ENCODE measurements at places on chromosomes 1 and 21.

GRCh38 chr1:147600119-147601111 is 59.1 kb downstream of the BCL9 start:
- no peak for DNase-seq

GRCh38 chr21:26851109-26851944 is 6.1 kb upstream of the ADAMTS1 start:
- DNase-seq, result no peak

- DNase-seq, result no peak
Observed at GRCh38 chr1:50611675-50612074, 188.4 kb upstream of the DMRTA2 start.

DNA sequence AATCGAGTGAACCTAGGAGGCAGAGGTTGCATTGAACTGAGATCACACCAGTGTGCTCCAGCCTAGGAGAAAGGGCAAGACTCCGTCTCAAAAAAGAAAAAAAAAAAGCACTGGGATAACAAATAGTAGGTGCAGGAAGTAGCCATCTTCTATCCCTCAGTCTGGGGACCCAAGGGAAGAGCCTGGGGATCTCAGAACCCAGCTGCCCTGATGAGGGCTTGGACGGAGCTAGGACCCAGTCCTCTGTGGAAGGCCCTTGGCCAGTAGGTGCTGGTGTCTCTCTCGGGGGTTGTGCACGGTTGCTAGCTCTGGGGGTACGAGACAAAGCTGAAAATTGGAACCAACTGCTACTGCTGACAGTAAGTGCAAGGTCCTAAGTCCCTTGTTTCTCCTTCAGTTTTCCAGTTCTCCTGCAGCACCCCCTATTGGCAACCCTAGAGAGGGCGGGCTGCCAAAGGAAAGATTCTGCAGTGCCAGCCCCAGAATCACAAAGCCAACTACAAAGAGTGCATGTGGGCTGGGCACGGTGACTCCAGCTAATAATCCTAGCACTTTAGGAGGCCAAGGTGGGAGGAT is 57.6 kb upstream of the KIF1B start:
- DNase-seq, result peak; percentile 75

DNA sequence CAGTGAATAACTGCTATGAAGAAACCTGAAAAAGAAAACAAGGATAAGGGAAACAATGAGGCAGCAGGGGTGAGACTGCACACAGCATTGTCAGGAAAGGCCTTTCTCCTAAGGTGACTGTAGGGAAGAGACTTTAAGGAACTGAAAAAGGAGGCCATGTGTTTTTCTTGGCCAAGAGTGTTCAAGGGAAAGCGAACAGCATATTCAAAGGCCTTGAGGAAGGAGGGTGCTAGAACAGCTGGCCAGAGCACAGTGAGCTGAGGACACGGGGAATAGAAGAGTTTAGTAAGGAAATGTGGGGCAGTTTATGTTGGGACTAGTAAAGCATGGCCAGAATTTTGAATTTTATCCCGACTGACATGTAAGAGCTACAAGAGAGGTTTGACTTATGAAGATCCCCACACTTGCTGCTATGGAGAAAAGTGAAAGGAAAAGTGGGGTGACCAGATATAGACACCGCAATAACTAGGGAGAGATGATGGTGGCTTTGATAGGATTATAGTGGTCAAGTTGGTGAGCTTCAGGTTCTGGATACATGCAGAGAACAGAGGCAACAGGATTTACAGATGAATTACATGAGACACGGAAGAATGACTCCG is 1.4 kb downstream of the RWDD2B start:
- DNase-seq, result no peak

DNA sequence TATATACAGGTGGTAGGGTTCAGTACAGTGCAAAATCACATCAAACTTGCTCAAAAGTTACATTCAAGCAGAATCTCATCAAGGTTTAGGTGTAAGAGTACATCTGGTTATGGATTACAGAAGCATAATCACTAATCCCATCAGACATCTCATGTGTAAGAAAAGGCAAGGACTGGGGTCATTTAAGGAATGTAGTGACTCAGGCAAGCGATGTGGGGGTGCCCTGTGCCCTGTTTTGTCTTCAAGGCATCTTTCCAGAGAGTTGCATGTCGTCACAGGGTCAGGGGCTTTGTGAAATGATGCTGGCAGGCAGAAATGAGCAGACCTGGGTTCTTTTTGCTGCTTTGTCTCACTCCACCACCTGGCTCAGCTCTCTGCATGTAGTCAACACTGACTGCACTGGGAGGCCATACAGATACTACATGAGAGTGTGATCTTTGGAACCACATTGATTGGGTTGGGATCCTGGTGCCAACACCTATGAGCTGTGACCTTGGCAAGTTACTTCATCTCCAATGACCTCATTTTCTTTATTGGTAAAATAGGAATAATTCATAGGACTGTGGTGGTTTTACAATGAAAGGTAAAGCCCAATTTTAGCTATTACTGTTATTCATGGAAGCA is 8.2 kb upstream of the HHIPL2 start:
- no peak for DNase-seq

GRCh38 chr1:64986903-64987871 is 20.8 kb upstream of the JAK1 start:
- no peak for DNase-seq

DNA sequence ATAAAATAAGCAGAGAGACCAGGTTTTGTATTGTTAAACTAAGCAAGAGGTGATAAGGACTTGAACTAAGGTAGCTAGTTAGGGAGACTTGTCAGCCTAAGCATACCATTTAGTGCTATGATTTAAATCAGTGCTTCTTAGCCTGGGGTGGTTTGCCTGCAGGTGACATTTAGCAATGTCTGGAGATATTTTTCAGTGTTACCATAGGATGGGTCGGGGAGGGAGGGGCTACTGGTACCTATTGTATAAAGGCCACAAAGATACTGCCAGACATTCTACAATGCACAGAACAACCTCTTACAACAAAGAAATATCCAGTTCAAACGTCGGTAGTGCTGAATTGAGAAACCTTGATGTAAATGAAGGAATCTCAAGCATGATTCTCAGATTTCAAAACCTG is 3.3 kb downstream of the ATP5PB start:
- DNase-seq, result no peak

- no peak for DNase-seq
Observed at GRCh38 chr1:214360525-214361164, 79.7 kb downstream of the SMYD2 start.

DNA sequence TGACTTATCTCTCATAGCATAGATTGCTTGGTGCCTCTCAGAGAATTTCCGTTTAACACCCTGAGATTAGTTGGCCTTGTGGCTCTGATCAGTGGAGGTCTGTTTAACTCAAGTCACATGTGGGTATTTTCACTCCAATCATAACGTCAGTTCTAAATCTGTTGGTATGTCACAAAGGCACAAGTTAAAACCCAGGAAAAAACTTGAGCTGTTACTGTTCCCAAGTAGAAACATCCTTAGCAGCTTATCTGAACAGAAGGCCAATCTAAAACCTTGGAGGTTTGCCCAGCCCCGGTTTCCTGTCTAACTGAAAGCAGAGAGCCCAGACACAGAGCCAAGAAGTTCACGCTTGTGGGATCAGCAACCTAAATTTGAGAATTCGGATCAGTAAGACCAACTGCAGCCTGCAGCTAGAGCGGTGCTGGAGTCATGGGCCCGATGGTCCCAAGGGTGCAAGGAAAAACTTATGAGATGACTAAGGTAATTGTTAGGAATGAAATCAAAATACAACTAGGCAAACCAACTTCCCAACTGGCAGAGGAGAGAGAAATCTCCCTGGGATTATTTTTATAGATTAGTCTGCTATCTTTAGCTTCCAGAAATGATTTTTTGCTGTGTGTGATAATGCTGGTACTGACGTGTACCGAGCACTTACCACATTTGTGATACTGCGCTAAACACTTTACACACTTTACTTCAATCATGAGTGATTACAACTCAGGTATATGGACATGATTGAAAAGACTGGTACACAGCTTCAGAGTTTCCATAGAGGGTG is 90.2 kb upstream of the C1orf21 start:
- peak; percentile 91 for DNase-seq

GRCh38 chr1:28509705-28510272 is 3.9 kb downstream of the RCC1 start:
- no peak for DNase-seq

GRCh38 chr1:156480016-156480370 is 20.6 kb downstream of the MEF2D start:
- DNase-seq, result no peak

- no peak for DNase-seq
Observed at GRCh38 chr1:53615101-53615500, 123.9 kb downstream of the GLIS1 start.

GRCh38 chr21:34732388-34732821 is 63.6 kb downstream of the CLIC6 start:
- no peak for DNase-seq

DNA sequence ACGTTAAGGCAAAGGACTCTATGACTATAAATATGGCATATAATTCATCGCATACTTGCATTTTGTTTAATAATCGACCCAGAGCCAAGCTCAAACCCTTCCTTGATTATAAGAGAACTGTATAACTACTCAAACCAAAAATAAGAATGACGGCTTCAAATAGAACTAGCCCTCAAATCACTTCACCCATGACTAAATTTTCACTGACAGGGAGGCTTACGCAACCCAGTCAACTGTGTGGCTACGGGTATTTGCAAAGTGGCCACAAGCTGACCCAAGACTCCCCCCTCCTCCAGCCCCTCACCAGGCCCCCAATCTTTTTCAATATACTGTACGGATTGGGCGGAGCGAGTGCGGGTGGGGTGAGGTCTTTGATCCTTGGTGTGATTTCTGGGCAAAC is 268.3 kb downstream of the ASTN1 start:
- DNase-seq, result no peak

GRCh38 chr1:12745126-12745991 is 641 bp upstream of the CFAP107 start:
- no peak for DNase-seq

- DNase-seq, result no peak
Observed at GRCh38 chr21:29316029-29316742, 17.5 kb downstream of the BACH1 start.

DNA sequence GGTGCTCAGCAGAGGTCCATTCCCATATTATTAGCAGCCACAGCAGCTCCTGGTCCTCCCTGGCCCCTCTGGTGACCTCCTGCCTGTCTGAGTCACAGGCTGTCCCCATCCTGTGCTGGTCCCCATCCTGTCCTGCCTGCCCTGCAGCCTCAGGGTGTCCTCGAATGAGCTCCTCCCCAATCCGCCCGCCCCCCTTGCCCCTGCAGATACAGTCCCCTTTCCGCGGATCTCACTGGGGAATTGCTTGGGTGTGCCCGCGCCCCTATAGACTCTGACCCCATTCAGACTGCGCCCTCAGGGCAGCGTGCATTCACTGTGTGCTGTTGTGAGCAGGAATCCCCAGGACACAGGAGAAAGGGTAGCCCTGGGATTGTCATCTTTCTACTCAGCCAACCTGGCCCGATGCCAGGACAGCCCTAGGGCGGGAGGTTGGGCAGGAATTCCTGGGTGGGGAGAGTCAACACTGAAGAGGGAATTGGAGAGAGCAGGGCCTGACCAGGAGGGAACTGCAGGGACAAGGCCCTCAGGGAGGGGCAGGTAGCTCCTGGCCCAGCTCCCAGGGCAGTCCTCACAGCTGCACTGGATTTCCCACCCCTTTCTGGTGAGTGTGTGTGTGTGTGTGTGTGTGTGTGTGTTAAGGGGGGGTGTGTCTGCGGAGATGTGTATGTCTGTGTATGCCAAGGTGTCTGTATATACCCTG is 1.1 kb upstream of the GUCA2A start:
- DNase-seq, result no peak

GRCh38 chr1:95701450-95702173 is 467.6 kb downstream of the RWDD3 start:
- DNase-seq, result peak; percentile 46

- no peak for DNase-seq
Observed at GRCh38 chr1:96808191-96808590, 86.6 kb downstream of the PTBP2 start.

DNA sequence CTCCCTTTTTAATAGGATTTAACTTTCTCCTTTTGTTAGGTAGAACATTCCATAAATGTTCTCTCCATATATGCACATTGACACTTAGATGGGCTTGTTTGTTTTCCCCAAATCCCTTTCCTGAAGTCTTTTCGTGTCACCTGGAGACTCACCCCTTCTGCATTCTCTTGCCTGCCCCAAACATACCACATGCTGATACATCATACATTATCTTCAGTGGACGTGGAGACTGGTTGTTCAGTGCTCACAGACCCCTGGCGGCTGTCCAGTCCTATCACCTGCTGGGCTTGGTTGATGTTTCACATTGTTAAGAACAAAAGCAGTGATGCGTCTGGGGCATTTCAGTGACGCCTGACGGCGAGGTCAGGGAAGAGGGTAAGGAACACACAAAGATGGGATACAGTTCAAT is 22.2 kb downstream of the FMOD start:
- DNase-seq, result no peak

GRCh38 chr1:155107309-155108264 is 20.1 kb upstream of the EFNA1 start:
- no peak for DNase-seq

DNA sequence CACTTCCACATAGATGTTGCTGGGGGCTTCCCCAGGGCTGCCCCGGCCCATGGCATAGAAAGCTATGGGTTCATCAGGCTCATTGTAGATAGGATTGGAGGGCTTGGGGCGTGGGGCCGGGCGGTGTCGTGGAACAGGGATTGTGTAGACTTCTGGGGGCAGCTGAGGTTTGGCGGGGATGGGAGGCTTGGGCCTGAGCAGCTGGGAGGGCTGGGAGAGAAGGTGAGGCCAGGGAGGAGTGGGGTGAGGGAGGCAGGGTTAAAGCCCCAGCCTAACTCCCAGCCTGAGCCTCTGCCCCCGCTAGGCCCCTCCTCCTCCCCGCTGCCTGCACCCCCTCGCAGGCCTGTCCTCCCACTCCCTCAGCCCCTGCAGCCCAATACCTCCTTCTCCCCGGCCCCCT is 7.4 kb downstream of the SH2D2A start:
- DNase-seq, result no peak

DNA sequence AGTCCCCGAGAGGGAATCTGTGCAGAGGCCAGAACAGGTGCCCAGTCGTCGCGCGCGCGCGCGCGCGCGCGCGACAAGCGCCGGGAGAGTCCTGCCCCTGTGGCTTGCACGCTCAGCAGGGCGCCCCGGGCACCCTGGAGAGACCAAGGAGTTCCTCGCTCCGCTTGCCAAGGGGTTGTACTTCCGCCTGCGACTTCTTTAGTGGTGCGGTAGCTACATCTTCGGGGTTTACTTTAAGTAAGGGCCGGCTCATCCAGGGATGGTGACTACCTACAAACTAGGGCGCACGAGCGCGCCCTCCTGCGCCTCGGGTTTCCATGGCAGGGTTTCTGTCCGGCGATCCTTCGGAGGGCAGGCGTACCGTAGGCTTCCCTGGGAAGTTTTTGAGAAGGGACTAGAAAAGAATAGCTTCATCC is 1.4 kb downstream of the LHX4 start:
- no peak for DNase-seq

DNA sequence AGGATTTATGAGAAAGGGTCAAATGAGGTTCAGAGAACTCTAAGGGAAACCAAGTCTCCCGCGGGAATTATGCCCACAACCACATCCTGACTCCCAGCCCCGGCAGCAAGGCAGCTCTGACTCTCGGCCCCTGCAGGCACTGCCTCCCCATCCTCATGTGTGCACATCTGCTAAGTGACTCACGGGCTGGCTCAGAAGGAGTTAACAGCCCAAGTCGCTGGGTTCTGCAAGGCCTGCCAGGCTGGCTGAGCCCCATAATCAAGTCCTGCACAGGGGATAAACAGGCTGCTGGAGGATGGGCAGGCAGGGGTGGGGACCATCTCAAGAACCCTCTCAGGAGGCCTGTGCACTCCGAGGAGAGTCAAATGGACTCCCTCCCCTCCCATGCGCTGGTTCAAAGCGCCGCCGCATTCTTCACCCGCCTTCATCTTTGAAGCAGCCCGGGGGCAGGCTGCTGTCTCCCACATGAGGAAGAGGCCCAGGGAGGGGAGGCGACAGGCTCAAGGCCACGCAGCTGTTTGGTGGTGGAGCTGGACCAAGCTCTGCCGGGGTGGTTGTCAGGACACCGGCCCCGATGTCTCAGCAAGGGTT is 344.3 kb downstream of the MATN1 start:
- DNase-seq, result no peak
